ENCODE measurements at places on chromosomes 16 and 17.

GRCh38 chr16:57643147-57643874 lies 14.9 kb downstream of the ADGRG1 start:
- DNase-seq, result no peak

DNA sequence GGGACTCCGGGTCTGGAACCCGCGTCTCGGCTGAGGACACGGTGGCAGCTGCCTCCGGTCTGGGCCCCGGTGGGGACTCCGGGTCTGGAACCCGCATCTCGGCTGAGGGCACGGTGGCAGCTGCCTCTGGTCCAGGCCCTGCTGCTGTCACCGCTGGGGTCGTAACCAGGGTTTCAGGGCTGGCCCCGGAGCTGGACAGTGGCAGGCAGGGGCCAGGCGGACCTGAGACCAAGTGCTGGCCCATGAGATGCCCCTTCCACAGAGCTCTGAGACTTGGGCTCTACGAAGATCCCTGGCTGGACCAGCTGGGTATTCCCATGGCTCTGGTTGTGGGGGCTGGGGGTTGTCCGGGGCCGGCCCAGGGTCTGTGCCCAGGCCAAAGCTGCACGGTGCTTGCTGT lies 3.8 kb downstream of the RPUSD1 start:
- no peak for DNase-seq

GRCh38 chr16:86787538-86787937 lies 209.2 kb downstream of the FOXL1 start:
- no peak for DNase-seq

GRCh38 chr17:21358682-21359482 lies 17.3 kb upstream of the KCNJ12 start:
- no peak for DNase-seq

GRCh38 chr17:78950870-78951269 lies 25.7 kb upstream of the TIMP2 start:
- DNase-seq, result no peak

DNA sequence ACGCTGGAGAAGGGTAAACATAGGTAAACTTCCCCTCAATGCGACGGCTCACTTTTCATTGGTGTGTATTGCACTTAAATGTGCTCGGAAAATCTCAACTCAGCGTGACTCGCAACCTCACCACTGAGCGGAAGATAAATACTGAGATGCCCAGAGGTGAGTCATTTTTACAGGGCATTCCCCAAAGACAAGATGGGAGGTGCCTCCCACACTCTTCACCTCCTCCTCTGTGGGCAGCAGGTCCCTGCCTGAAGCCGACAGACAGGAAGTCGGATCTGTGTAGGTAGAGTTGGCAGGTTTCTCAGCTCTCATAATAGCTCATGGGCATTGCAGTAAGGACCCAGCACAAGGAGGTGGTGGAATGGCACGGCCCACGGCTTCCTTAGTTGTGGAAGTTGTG lies 274.6 kb upstream of the HSBP1 start:
- DNase-seq, result no peak

DNA sequence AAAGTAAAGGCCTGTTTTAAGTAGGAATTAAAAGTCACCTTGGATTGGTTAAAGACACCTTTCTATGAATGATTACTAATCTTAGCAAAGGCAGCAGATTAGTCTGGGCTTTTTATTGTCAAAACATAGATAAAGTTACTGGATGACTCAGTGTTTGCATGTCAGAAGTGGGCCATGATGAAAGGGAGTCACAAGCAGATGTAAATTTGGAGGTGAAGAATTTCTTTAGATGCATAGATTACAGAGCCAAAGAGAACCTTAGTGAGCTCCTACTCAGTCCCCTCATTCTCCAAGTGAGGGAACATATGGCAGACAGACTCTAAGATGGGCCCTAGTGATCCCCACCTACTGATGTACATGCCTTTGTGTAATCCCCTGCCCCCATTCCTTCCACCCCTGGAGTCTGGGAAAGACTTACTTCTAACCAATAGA lies 124.5 kb downstream of the HS3ST3A1 start:
- no peak for DNase-seq

- no peak for DNase-seq
These were observed 68.7 kb upstream of the IRX3 start for GRCh38 chr16:54355251-54355650.

GRCh38 chr16:67026570-67026969 lies 2.4 kb upstream of the CBFB start:
- DNase-seq, result no peak

GRCh38 chr16:51359141-51359955 lies 208.3 kb upstream of the SALL1 start:
- no peak for DNase-seq

GRCh38 chr16:66131895-66132294 lies 234.6 kb upstream of the CDH5 start:
- no peak for DNase-seq

DNA sequence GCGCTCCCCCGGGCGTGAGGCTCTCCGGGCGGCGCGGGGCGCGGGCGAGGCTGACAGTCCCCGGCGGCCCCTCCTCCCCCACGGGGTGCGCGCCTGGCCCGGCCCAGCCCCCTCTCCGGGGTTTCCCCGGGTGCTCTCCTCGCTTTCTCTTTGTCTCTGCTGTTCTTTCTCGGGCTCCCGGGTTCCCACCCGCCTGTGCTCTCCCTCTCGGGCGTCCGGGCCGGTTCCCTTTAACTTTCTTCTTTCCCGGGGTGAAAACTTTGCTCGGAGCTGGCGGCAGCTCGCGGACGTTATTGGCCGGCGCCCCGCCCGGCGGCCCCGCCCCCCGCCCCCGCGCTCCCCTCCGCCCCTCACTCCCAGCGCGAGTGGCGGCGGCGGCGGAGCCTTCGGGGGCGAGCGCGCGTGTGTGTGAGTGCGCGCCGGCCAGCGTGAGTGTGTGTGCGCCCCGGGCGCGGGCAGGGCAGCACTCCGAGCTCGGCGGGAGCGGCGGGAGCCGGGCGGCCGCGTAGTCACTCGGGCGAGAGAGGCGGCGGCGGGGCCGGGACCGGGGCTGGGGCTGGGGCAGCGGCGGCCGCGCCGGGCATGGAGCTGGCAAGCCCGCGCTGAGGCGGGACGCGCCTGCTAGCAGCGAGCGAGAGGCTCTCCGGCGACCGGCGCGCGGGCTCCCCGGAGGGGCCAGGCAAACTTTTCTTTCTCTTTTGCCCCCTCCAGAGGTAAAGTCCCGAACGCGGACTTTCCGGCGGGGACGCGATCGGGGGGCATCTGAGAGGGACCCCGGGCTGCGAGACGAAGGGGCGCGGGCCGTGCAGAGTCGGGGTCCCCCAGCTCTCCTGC lies at the start of gene NTN1:
TSS of gene NTN1 (plus strand) at position 353 of the 834 bp plus-strand sequence. CDS start 864 bp downstream, outside the sequence.
- peak; percentile 41 for DNase-seq

DNA sequence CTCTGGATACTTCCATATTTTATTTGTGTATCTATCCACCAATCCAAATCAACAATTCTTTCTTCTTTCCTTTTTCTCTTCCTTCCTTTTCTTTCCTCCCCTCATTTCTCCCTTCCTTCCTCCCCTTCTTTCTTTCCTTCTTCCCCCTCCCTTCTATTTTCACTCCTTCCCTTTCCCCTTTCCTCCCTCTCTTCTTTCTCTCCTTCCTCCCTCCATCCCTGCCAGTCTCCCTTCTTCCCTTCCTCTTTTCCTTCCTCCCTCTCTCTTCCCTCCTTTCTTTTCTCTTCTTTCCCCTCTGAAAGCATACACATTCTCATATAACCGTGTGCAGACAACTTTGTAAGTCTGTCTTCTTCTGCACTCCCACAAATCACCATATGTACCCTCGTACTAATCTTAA lies 382.3 kb upstream of the MAF start:
- no peak for DNase-seq

- DNase-seq, result no peak
These were observed 19.8 kb downstream of the REXO5 start for GRCh38 chr16:20826039-20826566.

Measured in immature natural killer cell (primary cell).